ENCODE measurements at places on chromosomes 2 and 18. TPM values are rescaled to one million over a fixed set of nuclear protein-coding genes. Genes with fewer than 3 reads are reported as not detected.

ST8SIA5 gene
- total RNA-seq: 2.6 TPM

MC2R gene
- not detected for total RNA-seq

- no peak for DNase-seq
These were observed 199.8 kb upstream of the HDAC4 start for GRCh38 chr2:239600650-239601049.

DNA sequence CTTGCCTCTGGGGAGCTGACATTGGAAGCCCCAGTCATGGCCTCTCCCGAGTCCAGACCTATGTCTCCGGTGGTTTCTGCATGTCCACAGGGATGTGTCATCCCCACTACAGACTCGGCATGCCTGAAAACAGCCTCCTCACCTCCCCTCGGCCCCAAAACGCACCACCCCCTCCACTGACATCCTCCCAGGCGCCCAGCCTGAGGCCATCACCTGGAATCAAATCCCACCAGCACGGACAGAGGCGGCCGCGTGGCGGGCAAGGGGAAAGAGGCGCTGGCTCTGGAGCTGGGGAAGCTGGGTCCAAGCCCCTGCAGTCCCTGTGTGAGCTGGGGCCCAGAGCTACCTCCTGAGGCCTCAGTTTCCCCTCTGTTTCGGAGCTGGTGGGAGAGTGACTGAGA is 69.9 kb upstream of the SMAD7 start:
- DNase-seq: peak; percentile 1

GRCh38 chr2:215364157-215365155 is 52.6 kb downstream of the ATIC start:
- no peak for DNase-seq

DNA sequence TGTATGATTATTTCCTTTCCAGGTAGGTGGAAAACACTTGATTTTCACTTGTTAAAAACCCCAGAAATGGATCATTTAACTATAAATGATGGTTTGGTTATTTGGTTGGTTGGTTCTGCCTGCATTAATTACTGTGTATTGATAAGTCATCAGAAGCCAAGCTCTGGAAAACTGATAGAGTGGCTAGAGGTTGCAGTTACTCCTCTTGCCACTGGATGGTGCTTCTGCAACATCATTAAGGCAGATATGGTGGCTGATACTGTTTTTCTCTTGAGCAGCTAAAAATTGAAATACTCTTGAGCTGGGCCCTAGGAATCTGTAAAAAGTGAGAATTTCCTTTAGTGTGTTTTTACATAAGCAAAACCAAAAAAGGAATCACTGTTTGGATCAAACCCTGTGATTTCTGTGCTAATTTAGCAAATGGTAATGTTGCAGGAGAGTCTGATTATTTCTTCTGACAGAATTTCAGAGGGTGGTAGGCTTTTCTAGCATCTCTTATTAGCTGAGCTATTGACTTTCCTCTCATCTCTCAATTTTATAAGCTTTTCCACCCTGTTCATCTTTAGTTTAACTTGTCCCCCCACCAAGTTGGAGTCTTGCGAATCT is 54.3 kb downstream of the RAB10 start:
- no peak for DNase-seq

DNA sequence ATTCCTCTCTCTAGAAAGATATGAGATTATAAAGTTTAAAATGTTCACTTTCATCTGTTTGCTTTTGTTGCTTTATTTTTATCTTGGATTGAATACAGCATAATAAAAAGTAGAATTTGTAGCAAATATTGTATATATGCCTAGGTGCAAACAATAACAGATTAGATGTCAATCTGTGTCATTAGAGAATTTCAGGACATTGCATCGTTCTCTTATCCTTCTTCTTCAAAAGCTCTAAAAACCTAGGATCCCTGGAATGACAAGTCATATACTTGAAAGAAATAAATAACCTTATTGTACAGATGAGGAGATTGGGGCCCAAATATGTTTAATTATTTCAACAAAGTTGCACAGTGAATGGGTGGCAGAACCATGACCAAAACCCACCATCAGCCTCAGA is 102.8 kb upstream of the BZW1 start:
- DNase-seq: no peak

GRCh38 chr2:200194746-200195145 is 111.7 kb upstream of the SPATS2L start:
- no peak for DNase-seq

DNA sequence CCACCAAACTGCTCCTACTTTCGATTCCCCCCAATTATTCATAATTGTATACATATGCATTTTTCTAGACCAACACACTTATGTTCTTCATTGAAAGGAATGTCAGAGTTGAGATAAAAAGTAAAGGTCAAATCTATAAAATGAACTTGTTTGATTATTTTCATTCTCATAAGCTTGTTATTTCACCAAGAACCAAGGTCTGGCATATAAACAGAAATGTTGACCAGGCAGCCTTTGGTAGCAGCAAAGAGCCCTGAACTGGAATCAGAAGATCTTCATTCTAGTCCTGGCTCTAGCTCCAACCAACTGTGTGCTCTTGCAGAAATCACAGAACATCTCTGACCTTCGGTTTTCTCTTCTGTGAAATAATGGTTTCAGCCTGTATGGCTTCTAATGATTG is 42.9 kb downstream of the RBKS start:
- no peak for DNase-seq

GRCh38 chr18:68387246-68387645 is 327.7 kb downstream of the TMX3 start:
- no peak for DNase-seq

DNA sequence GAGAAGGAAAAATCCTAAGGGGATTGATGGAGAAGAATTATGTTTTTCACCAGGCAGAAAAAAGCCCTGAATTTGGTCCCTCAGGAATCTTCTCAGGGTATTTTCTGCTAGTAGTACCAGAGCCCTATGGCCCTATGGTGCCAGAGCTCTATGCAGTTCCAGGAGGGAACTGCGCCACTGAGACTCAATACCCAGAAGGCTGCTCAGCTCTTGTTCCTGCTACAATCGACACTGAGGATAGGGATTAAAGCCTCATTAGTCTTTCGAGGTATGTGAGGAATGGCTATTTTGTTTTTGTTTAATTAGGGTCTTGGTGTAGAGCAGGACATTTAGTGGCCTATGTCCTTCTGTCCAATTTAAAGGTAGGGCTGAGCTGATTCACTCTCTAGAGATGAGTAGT is 21.7 kb upstream of the PPP3R1 start:
- DNase-seq: no peak

DNA sequence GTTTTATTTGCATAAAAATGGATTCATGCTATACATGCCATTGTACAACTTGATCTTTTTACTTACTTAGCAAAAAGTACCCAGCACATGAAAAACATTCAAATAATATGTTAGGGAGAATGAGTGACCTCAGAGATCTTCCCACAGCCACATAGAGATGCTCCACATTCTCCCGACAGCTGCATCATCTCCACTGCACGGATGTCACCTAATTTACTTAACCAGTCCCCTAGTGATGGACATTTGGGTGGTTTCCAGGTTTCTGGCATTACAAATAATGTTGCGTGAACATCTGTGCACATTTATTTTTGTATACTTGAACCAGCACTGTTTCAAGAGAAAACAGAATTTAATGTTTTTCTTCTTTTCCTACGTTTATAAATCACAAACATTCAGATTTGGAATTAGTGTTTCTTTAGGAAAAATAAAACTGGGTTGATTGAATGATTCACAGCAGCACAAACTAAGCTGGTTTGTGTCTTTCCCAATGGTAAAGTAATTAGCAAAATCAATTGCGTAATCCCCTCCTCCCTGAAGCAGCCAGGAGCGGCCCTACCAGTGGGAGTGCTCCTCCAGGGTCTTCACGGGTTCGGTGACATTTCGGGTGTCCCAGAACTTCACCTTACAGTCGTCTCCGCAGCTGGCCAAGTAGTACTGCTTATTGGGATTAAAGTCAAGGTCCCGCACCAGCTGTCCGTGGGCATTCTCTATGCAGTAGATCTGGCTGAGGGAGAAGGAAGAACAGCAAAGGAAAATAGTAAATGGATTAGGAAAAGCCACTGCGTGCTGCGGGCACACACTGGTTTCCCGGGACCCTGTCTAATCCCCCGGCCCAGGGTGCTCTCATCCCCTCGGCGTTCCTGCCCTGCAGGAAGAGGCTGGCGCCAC is 183.9 kb downstream of the EIPR1 start:
- no peak for DNase-seq

GRCh38 chr18:36734596-36734995 is 94.2 kb downstream of the TPGS2 start:
- DNase-seq: no peak

GRCh38 chr2:134662751-134663150 is 56.0 kb downstream of the TMEM163 start:
- DNase-seq: no peak
